Stimulated activated naive CD4-positive, alpha-beta T cell treated with Interleukin-2 at 50 U/mL for 16 hours (primary cell): ENCODE measurements at places on chromosomes 5 and 9.

DNA sequence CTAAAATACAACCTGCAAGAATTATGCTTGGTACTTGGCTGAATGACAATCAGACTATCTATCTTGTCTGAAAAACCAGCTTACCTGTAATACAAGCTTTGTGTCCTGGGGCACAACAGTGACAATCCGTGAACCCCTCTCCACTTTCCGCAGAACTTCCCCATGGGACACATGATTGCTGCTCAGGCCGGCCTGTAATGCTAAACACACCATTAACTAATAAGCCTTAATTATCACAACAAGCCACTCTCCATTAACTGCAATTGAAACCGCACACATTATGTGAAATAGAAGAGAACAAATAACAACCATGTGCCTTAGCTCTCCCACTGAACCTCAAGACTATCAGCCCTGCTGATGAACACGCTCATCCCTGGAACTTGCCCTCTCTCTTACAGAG, 33.7 kb downstream of the ELP1 start:
- DNase-seq = no peak

DNA sequence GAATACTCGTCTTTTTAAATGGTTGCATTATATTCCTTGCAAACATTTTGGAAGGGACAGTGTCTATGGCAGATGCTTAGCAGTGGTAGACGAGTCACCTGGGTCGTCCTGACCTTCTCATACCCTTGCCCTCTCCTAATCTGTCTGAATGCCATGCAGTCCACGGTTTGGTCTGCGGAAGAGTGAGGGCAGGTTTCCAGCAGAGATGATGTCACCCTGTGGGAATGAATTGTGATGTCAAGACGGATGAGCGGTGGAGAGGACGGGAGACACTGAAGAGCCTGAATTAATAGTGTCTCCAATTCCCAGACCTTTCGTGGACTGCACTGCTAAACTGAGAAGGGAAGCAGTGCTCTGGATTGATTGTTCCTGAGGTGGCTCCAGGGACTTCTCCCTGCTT, 329.0 kb upstream of the PANK3 start:
- DNase-seq = no peak

- no peak for DNase-seq
Observed at GRCh38 chr5:33690374-33691135, 201.2 kb downstream of the ADAMTS12 start.

DNA sequence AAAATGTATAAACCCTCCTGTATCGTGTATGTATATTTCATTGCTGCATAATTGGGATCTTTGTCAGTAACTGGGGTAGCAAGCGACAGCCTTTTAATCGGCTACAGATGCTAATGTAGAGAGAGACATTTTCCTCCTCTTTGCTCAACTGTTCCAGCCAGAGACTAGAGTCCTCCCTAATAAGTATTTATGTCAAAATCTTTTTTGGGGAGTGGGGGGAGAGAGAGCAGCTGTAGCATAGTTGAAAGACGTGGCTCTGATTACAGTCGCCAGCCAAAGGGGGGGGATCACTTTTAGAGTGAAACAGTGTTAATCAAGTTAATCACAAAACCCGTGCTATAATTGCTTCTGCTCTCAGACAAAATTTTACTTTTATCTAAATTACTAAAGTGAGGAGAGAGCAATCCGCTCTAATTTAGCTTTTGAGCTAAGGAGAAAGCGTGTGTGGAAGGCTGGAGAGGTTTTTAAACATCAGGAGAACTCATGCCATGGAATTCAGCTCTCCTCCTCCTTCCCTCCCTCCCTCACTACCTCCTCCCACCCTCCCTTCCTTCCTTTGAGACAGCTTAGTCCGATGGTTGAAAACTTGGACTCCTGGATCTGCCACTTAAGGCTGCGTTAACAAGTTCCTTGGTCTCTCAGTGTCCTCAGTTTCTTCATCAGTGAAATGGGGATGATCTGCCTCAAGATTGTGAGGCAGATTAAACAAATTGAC, 87.3 kb upstream of the ZNF618 start:
- DNase-seq = no peak

DNA sequence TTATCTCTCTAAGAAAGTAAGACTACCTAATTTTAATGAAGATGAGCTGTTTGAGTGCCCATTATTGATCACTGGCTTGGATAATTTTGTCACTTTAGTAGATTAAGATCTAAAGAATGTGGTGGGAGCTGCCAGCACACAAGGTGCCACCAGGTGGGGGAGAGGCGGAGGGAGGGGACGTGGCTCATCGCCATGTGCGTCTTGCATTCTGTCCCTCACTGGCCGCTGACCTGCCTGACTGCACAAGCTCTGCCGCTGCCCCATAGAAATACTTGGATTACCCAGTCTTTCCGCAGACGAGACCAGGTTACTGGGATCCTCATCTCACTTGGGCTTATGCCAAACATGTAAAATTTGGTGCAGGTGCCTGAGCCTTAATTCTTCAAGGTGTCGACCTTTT, 37.6 kb downstream of the RHOBTB3 start:
- no peak for DNase-seq

DNA sequence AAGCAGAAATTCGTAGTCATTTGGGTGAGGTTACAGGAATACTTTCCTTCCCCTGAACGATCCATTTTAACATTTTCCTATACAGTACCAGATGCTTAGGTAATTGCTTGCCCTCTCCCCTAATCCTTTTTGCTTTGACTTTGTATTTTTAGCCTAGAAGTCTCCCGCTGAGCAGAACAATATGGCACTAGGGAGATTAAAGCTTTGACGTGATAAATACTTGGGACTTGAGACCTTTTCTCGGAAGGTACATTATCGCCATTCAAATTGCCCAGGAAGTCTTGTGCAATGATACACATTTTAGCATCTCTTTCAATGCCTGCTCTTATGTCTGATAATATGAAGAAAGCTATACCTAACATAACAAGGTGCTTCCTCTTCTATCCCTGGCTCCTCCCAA, 22.9 kb upstream of the SPATA31C2 start:
- no peak for DNase-seq

DNA sequence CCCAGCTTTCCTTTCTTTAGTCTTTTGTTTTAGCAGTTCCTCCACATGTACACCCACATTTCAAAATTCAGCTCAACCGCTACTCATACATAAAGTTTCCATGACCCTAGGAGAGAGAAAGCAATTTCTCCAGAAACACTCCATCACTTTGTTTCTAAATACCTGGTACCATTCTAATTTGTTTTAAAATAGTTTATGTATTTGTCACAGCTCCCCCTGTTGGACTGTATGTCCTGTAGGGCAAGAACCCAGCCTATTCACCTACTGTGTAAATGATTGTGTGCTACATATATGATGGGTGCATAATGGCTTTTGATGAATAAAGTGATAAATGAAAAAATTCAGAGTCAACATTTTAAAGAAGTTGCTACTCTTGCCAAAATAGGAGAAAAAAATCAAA, 139.1 kb downstream of the COX7C start:
- DNase-seq = no peak
